Glutamatergic neuron (in vitro differentiated cells): ENCODE measurements at places on chromosomes 5 and 9. TPM values are rescaled to one million over a fixed set of nuclear protein-coding genes. Genes with fewer than 3 reads are reported as not detected.

DNA sequence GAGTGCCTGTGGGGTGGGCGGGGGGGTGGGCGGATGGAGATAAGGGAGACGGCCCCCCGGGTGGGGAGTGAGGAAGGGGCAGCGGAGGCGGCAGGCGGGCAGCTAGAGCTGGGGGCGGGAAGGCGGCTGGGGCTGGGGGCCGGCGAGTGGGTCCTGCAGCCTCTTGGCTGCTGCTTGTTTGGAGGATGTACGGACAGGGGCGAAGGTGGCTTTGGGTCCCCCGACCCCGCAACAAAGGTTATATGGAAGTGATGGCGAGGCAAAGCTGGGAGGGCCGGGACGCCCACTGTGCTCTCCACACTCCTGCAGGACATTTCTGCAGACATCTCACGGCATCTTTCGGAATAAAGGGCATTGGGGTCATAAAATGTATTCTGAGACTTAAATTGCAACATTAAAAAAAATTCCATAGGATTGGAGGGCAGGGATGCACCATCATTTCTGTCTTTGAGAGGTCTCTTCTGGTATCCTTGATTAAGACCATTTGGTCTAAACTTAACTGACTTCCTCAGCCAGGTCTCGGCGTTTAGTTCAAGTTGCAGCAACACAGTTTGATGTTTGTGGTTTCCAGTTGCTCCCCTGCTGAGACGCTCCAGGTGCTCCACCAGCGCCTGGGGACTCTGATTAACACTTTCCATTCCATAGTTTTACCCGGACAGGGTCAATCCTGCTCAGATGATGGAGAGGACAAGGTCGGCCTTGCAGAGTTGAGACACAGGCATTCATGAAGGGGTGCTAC lies 101.6 kb upstream of the SSBP2 start:
- peak; percentile 34 for DNase-seq

DNA sequence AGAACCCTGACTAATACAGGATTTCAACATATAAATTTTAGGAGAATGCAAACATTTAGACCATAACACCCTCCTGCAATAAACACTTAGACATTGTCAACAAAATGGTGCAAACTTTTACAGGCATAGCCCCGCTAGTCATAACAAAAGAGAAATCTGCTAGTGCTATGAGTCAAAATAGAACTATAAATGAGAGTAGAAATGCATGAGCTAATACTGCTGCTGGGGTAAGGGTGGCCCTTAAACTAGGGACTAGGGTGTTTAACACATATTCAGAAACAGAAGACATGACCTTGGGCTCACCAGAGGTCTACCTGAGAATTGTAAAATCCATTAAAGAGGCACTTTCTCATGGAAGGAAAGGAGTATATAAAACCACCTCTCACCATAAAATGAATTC lies 131.6 kb downstream of the TLR4 start:
- DNase-seq = no peak

DNA sequence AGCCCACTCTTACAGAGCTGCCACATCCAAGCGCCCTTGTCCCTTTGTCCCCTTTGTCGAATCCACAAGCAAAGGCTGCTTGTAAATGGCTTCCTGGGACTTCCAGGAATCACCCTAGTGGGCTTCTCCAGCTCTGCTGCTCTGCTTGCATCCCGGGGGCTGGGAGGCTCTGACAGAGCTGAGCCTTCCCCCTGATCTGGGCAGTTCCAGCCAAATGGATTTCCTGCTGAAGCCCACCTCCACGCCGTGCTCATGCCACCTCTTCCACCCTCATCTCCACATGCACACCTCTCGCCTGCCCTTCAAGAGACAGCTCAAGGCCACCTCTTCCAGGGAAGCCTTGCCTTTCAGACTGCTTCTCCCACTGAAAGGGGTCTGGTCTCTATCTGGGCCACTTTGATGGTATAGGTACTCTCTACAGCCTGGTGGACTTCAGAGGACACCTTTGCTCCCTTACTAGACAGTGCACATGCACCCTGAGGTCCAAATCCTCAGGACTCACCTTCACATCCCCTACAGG lies 106.2 kb downstream of the LHFPL2 start:
- no peak for DNase-seq

GRCh38 chr5:57698802-57699201 lies 216.2 kb upstream of the ACTBL2 start:
- no peak for DNase-seq

GRCh38 chr5:171207256-171207847 lies 101.7 kb upstream of the TLX3 start:
- no peak for DNase-seq

- DNase-seq = no peak
Observed at GRCh38 chr9:126436545-126437267, 110.1 kb downstream of the MVB12B start.

- no peak for DNase-seq
Observed at GRCh38 chr9:111937301-111937700, 40.7 kb downstream of the UGCG start.

DNA sequence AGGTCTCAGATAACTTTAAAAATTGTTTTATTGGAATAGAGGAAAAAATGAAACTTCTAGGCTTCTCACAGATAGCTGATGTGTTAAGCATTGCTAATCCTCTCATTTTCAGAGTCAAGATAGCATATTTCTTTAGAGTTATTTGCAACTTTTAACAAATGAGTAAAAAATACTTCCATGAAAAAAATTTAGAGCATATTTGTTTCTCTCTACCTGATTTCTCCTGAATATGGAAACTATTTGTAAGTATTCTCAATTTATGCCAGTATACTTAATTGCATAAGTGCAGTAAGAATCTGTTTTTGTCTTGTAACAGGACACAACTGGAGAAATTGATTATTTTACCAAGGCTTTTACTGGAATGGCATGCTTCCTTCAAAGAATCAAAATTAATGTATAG lies 3.6 kb upstream of the TRIM32 start:
- no peak for DNase-seq

DNA sequence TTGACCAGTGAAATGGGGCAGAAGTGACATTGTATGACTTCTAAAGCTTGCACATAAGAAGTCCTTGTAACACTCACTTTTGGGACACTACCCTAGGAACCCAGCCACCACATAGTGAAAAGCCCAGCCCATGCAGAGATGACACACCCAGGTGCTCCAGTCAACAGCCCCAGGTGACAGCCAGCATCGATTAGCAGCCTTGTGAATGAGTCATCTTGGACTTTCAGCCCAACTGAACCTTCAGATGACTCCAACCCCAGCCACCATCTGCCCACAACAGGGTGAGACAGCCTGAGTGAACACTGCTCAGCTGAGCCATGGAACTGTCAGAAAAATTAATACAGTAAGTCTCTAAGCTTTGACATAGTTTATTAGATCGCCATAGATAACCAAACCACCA lies 458.6 kb downstream of the ZSWIM6 start:
- DNase-seq = no peak

- DNase-seq = no peak
Observed at GRCh38 chr5:143820451-143820850, 8.5 kb downstream of the HMHB1 start.

Gene TUSC1
- total RNA-seq = 7.4 TPM

Gene SPATA9
- not detected for total RNA-seq

Gene MELK
- 7.2 TPM for total RNA-seq

Gene PCDHA12
- total RNA-seq = 32.4 TPM
